ENCODE measurements at places on chromosomes 13 and 19. TPM values are rescaled to one million over a fixed set of nuclear protein-coding genes. Genes with fewer than 3 reads are reported as not detected.

DNA sequence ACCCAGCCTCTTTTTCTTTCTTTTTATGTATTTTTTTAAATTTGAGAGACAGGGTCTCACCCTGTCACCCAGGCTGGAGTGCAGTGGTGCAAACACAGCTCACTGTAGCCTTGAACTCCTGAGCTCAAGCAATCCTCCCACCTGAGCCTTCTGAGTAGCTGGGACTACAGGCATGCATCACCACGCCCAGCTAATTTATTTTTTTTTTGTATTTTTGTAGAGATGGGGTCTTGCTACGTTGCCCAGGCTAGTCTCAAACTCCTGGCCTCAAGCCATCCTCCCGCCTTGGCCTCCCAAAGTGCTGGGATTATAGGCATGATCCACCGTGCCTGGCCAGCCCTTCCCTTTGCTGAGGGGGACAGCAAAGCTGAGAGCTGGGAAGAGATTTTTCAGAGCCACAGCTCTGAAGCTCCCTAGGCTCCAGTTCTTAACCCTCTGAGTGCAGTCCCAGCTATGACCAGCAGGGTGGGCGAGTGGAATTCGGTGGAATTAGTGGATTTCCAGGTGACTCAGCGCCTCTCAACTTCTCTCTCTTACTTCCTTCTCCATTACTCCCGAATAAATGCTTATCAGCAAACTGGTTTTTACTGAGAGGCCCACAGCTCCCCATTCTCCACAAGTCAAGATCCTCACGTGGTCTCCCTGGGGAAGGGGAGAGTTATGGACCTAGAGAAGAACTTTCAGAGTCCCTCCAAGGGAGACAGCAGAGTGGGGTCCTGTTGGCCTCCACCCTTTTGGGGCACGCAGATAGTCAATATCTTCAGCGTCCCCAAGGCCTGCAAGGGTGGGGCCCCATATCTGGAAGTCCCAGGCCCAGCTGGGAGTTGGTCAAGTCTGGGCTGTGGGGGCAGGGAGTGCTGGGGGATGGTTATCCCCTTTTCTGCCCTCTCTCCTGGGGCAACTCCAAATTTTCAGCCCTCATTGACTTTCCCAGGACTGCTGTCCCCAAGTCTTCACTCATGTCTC, 1.2 kb downstream of the BLVRB start:
- DNase-seq: peak; percentile 86

GRCh38 chr19:53898636-53899341, 10.3 kb upstream of the CACNG7 start:
- no peak for DNase-seq

DNA sequence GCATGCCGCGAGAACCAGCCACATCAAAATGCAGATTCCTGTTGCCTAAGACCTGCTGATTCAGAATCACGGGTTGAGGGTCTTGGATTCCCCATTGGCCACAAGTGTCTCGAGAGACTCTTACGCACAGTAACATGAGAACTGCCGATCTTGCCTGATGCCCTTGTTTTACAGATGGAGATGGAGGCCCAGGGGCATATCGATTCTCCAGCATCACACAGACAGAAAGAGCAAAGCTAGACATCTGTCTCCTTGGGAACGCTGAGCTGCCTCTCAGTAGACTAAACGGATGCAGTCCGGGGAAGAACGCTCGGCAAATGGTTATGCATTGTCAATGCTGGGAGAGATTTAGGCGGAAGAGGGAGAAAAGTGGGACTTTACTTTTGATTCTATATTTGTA, 5.4 kb downstream of the NLRP12 start:
- no peak for DNase-seq

- DNase-seq: no peak
Measured at GRCh38 chr13:43363156-43363953, 340.0 kb downstream of the DNAJC15 start.

GRCh38 chr13:50236898-50237318, 221.7 kb downstream of the KCNRG start:
- no peak for DNase-seq

DNA sequence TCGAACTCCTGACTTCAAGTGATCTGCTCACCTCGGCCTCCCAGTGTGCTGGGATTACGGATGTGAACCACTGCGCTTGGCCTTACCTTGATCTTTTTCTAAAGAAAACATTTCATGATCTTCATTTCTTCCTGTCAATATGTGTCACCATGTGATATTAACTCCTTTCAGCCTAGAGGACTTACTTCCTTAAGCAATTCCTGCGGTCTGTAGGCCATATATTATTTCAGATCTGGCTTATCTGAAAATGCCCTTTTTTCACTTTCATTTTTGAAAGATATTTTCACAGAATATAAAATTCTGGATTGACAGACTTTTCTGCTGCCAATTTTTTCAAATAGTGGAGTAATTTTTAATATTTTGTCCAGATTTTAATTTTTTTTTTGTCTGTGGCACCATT, 2.0 kb upstream of the GPR32 start:
- DNase-seq: no peak

DNA sequence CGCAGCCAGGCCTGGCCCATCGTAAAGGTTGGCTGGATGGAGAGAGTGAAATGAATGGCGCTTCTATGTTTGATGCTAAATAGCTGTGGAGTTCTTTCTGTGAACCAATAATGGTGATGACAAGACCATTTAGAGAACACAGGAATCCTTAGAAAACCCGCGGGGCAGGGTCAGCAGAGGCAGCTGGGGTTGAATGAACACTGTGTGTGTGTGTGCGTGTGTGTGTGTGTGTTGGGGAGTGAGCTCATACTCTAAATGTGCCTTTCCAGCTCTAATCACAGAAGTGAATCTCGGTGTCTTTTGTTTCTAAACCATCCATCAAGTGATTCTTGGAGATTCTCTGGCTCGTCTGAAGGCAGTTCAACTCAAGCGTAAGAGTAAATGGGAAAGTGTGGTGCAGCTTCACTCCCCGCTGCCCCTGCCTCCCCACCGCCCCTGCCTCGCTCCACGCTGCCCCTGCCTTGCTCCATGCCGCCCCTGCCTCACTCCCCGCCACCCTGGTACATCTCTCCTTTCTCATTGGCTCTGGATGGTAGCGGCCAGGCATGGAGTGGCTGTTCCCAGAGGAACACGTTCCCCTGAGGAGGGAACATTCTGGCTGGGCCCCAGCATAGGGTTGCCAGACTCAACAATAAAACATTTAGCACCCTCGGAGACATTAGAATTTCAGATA, 21.2 kb downstream of the TMPRSS9 start:
- DNase-seq: no peak

DNA sequence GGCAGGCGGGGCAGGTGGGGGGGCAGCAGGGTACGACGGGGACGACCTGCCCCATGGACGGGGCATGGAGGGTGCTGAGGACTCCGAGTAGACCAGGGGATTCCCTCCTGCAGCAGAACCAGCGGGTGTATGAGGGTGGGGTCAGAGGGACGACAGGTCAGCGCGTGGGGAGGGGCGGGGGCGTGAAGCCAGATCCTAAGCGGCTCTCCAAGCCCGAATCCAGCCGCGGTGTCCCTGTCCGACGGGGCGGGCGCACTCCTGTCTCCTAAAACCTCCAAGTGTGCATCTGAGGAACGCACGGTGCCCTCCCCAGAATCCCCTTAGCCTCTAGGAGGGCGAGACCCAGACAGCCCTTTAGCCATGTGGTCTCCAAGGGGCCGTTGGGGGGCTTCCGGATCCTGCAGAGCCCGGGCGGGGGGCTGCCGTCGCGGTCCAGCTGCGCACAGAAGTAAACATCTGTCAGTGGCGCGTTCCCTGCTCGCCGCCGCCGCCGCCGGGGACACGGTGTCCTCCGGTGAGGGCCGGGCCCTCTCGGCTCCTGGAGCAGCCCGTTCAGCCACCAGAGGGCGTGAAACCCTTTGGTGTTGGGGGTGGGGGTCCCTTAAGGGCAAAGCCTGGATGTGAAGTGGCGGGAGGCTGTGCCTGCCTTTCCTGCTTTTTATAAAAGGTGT, 730 bp downstream of the NRTN start:
- DNase-seq: peak; percentile 58

DNA sequence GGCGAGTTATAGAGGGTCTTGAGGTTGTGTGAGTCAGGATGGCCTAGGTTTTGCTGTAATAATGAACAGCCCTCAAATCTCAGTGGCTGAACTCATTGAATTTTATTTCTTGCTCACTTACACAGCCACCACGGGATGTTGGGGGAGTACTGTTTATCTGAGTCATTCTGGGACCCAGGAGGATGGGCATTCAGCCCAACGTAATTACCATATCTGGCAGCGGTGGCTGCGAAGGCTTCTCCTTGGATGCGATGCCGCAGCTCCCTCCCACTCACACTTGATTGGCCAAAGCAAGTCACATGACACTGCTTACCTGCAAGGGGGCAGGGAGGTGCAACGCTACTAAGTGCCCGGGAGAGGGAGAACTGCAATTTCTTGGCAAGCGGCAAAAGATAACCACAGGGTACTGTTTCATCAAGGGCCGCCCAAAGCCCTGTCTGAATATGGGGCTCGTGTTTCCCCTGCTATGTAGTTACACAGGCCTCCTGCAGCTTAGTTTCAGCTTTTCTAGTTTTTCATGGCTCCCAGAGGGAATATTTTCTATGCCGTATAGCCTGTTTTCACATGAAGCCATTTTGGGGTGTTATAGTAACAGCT, 19.9 kb downstream of the ZSWIM9 start:
- no peak for DNase-seq

GRCh38 chr19:5058521-5059212, 89.8 kb downstream of the KDM4B start:
- no peak for DNase-seq

DNA sequence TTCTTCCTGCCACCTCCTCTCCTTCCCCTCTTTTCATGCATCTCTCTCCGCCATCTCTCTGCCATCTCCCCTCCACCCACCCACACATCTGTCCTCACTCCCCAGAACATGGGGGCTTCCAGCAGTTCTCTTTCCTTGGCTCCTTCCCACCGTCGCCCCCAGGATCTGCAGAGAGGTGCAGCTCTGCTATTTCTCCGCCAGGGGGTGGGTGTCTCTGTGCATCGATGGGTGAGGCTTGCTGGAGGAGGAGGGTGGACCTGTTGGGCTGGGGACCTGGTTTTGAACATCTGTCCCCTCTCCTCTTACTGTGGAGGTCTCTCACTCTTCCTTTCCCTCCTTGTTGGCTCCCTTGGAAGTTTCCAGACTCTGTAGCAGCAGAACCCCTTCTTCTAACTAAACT, 51.7 kb downstream of the MYH14 start:
- DNase-seq: no peak

LILRB3 gene
- total RNA-seq: 18.3 TPM

FGF9 gene
- total RNA-seq: 10.8 TPM

IFI30 gene
- 19.1 TPM for total RNA-seq

ZSWIM9 gene
- 6.6 TPM for total RNA-seq

SUGP1 gene
- 44.5 TPM for total RNA-seq

All from heart right ventricle (tissue), 16 donors.